ENCODE measurements at places on chromosomes 16 and 17.
A peak's percentile ranks its signal among the peaks of the same experiment; 100 is the strongest.

DNA sequence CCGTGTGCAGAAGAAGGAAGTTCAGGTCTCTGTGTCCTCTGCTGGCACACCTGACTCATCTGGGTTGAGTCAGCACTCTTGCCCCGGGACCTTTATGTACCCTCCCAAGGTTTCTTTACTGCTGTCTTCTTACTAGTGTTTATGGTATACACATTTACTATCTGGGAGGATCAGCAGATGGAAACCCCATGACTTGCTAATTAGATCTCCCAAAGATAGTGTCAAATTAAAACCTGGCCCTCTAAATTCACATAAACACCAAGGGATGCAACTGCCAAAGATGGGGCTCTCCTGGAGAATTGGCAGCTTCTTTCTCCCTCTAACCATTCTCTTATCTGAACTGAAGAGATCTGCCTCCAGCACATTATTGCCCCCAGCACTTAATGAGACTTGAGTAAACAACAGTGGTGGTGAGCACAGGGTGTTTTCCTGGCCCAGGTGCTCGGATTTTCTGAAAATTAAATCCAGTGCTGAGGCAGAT, 718.1 kb upstream of the SOX9 start:
- DNase-seq = peak; percentile 24

DNA sequence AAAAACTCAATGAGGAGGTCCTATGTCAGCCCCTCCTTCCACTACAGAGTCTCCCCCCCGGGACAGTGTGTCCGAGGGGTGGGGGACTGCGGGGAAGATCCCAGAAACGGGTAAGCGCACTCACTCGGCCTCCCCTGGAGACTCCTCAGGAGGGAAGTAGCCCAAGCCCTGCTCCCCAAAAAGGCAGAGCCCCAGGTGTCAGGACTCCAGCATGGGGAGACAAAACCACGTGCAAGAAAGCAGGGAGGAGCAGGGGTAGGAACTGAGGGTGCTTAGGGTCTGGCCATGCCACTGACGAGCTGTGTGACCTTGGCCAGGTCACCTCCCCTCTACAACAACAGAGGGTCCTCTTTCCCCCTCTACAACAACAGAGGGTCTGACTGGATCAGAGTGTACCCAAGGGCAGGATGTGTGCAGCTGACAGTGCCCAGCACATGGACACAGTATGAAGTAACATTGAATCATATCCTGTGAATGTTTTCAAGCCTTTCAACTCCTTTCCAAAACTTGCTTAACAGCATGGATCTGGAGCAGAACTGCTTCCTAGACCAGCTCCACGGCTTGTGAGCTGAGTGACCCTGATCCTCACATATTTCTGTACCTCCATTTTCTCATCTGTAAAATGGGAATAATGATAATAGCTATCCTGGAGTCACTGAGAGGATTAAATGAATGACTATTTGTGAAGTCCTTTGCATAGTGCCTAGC, 2.1 kb upstream of the NAGS start:
- DNase-seq = no peak

DNA sequence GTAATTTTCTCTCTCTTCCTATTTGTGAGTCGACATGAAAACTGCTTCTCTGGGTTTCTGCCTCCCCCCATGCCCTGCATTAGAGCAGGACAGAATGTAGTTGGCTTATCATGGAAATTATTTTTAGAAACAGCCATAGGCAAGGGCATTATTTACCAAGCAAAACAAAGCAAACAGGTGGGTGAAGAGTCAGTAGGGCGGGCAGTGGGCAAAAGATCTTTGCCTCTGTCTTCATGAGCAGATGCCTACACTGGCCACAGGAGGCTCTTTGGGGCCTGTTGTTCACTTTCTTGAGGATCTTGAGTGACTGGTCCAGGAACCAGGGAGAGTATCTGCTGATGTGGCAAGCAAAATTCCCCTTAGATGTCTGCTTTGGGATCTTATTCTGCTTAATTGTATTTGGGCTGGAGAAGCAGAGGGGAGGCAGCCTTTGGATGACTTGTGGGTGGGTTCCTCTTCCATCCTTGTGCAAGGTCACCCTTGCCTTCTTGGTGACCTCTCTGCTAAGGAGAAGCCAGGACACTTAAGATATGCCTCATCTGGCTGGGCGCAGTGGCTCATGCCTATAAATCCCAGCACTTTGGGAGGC, 42.5 kb upstream of the CLEC19A start:
- DNase-seq = no peak

DNA sequence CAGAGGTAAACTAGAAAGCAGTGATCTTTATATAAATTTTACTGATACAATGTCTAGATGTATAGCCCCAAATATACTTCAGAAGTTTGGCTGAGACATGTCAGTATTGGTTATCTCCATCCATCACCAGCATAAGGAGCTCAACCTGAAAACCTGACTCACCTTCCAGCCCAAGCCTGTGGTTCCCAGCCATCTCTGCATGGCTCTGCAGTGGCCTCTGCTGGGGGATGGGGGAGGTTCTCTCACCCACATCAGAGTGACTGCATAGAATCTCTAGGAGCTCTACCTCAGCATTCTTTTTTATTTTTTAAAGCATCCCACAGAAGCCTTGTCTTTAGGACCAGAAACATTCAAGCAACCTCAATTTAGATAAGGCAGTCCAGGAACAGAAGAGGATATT, 27.3 kb downstream of the USP7 start:
- DNase-seq = peak; percentile 68

DNA sequence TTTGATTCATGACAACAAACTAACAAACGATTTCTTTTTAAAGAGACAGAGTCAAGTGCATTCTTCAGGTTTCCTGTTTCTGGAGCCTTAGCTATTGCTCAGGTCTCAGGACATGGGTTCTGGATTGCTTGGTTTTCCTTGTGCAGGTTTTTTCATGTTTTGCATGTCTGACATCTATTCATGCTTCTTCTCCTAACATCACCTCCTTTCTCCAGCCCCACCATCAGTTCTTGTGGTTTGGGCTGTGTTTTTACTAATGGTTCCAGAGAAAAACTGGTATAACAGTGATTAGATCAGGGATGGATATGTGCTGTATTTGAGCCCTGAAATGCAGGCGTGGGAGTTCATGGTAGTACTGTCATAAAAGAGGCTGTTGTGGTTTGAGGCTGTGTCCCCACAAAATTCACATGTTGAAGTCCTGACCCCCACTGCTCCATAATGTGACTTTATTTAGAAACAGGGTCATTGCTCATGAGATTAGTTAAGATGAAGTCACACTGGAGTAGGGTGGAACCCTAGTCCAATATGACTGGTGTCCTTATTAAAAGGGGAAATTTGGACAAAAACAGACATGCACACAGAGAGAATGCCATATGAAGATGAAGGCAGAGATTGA, 67.9 kb downstream of the IRX6 start:
- DNase-seq = no peak

DNA sequence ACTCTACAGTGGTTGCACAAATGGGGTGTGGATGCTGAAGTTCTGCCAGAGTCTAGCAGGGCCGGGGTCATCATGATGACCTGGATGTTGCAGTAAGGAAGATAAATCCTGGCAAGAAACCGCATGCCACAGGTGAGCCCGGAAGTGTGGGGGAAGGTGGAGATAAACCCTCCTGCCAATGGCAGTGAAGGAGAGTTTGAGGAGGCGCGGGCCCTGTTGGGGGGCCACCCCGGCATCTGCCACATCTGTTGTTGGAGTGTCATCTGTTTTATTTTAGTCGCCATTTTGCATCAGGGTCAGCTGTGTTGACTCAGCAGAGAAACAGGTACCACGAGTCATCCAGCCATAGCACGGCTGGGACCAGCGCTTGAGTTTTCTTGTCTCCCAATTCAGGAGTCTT, 173.8 kb upstream of the CHMP6 start:
- DNase-seq = peak; percentile 35

DNA sequence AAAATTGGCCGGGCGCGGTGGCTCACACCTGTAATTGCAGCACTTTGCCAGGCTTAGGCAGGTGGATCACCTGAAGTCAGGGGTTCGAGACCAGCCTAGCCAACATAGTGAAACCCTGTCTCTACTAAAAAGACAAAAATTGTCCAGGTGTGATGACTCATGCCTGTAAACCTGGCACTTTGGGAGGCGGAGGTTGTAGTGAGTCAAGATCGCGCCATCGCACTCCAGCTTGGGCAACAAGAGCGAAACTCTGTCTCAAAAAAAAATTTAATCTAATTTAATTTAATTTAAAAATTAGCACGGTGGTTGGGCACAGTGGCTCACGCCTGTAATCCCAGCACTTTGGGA, 1.6 kb upstream of the HBQ1 start:
- no peak for DNase-seq

- no peak for DNase-seq
Observed at GRCh38 chr17:9900784-9901183, 4.3 kb downstream of the RCVRN start.

GRCh38 chr16:14050291-14051027, 20.7 kb upstream of the MRTFB start:
- DNase-seq = no peak

GRCh38 chr17:58741121-58741625, 14.5 kb upstream of the PPM1E start:
- no peak for DNase-seq

DNA sequence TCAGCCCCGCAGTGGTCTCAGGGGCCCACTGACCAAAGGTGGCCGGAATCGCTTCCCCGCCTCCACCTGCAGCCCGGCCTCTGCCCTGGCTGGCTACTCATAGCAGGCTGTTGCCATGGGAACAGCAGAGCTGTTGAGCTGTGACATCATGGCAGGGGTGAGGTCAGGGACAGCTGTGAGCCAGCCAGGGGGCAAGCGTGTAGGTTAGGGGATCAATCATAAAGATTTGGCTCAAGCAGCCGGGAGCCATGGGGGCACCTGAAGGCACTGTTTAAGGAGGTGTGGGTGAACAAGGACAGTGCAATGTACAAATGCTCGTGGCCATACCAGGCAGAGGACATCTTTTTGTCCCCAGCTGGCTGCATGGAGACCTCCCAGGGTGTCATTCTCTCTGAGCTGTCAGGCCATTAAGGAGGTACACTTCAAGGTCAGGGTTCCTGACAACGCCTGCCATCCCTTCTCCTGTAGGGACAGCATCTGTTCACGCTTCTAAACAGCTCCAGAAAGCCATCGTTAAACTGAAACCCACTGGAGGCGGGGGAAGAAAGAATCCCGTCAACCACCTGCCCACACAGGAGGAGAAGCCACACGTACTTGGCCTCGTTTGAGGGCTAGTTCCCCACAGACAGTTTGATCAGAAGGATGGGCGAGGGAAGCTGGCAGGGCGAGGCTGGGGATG, at the start of gene CEP295NL:
TSS of gene CEP295NL (minus strand) at position 101 of the 679 bp plus-strand sequence. CDS start 1,373 bp downstream, outside the sequence.
- peak; percentile 78 for DNase-seq

DNA sequence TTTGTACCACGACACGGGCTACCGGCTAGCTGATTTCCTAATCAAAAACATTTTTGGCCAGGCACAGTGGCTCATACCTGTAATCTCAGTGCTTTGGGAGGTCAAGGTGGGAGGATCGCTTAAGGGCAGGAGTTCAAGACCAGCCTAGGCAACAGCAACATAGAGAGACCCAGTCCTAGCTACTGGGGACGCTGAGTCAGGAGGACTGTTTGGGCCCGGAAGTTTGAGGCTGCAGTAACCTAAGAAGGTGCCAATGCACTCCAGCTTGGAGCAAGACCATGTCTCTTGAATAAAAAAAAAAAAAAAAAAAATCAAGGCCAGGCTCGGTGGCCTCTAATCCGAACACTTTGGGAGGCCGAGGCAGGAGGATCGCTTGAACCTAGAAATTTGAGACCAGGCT, 49.8 kb downstream of the UBE2G1 start:
- DNase-seq = no peak

DNA sequence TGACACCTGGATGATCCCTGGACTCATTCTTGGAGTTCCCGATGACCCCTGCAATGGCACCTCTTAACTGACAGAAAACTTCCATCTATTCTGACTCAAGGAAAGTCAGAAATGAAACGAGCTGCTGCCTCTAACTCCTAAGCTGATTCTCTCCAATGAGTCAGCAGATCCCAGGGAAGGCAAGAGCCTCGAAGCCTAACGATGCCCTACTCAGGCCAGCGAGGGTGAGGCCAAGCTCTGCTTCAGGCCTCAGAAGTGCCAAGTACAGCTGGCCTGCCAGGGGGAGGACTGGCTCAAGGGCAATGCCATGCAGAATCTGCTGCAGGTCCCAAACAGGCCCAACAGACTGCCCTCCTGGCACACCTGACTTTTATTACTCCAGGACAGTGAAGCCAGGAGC, 36.3 kb downstream of the PLXDC1 start:
- DNase-seq = no peak

GRCh38 chr16:56057151-56057550, 134.1 kb upstream of the GNAO1 start:
- DNase-seq = no peak

DNA sequence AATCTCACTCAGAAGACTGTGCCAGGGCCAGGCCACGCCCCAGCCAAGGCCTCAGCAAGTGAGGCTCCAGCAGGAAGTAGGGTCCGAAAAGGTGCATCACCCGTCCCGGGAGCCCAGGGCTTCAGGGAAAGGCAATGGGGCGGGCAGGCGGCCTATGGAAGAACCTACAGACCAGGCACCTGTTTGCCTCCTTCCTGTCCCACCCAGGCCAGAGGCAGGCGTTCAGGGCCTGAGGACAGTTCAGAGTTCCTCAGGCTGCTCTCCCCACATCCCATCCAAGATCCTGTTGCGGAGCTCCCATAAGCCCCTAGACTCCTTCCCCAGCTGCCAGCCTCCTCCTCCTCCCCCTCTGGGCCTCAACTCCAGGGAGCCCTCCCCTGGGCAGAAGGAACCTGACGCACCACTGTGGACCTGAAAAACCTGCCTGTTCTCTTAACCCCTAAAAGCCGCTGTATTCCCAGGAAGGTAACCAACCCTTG, 2.3 kb downstream of the CLUH start:
- no peak for DNase-seq

- DNase-seq = no peak
Observed at GRCh38 chr17:28712032-28712704, 480 bp upstream of the PROCA1 start.

- no peak for DNase-seq
Observed at GRCh38 chr16:47729701-47730100, 268.6 kb downstream of the PHKB start.

GRCh38 chr16:11105038-11105903, 150.7 kb downstream of the SOCS1 start:
- DNase-seq = peak; percentile 40

DNA sequence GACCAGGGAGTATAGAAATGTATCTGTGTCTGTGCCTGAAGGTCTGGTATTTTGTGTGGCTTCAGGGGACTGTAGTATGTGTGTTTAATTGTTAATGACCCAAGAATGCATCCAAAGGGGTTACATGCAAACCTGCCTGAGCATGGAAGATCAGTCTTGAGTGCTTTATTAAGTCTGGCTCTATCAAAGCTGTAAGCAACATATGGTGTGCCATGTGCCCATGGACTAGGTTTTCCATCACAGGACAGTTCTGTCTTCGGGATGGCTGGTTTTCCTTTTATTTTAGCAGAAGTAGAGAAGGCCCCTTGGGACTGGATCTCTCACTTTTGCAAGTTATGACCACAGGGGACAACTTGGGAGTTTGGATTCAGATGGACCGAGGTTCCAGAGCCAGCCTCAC, 18.2 kb downstream of the RBFOX1 start:
- no peak for DNase-seq

DNA sequence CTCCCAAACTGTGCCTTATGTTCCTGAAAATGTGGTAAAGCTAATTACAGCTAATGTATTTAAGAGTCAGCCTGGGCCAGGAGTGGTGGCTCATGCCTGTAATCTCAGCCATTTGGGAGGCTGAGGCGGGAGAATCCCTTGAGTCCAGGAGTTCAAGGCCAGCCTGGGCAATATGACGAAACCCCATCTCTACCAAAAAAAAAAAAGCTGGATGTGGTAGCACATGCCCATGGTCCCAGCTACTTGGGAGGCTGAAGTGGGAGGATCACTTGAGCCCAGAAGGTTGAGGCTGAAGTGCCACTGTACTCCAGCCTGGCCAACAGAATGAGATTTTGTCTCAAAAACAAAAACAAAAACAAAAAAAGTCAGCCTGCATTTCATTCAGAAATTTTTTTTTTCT, 33.2 kb upstream of the C17orf78 start:
- no peak for DNase-seq
